ENCODE measurements at places on chromosomes 12 and 14.

DNA sequence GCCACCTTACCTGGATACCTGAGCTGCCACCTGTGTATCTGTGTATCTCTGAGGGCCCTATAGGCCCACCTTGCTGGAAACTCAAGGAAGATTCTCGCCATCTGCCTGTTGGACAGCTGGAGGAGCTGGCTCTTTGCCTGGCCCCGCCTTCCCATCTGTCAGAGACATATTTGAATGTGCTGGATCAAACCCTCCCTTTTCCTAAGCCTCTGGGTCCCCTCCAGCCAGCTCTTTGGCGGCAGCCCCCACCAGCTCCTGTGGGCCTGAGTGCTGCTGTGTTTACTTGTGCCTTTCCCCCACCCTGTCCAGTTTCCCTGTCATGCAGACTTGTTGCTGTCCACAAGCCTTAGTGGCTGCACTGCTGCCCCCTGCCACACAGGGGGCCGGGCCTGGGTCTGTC, 55.9 kb upstream of the SRSF5 start:
- DNase-seq: no peak

- no peak for DNase-seq
Measured at GRCh38 chr14:69048456-69048855, 69.4 kb upstream of the ACTN1 start.

GRCh38 chr12:111785651-111786050, 18.9 kb downstream of the ALDH2 start:
- no peak for DNase-seq

- no peak for DNase-seq
Measured at GRCh38 chr12:87856-88255, 21.3 kb downstream of the IQSEC3 start.

DNA sequence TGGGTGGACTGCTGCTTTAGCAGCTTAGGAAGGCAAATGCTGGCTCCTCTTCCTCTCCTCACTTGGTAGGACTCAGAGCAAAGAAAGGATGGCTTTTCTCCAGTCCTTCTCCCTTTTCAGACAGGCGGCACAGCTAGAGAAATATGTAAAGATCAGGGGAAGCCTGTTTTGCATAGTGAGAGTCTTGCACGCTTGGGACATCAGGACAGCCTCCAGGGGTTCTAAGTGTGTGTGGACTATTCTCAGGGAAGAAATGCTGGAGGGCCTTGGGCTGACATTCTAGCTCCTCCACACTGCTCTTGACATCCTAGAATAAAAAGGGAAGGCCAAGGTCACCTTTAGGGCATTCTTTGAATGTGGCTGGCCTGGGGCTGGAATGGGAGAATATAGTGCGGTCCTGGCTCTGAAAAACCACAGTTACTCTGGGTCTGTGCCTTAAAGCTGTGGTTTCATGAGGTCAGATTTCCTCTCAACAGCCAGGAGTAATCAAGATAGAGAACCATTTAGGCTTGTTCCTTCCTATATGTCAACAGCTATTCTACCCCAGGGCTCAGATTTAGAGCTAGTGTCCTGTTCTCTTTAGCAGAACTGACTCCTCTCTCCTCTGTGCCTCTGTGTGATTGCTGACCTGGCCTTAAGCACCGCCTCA, 24.3 kb downstream of the CMA1 start:
- no peak for DNase-seq

- no peak for DNase-seq
Measured at GRCh38 chr14:68482772-68483395, 310.0 kb downstream of the ZFP36L1 start.

GRCh38 chr14:103206836-103207387, 83.7 kb downstream of the TNFAIP2 start:
- no peak for DNase-seq

DNA sequence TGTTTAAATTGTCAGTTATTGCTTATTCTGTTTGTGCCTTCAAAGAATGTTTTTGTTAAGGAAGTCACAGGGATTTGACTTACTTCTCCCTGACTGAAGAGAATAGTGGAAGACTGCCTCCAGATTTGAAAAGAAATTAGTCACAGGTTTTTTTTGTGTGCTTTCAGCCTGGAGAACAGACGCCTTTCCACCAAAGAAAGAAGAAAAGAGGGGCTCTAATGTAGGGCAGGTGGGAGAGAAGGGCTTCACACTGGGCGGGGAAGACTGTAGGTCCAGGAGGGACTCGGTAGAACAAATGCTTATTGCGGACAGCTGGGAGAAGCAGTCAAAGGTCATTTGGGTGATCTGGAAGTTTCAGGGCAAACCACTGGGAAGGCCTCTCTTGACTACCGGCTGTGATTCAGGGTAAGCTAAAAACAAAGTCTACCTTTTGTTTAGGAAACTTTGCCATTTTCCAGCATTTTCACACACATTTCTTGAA, 76.8 kb downstream of the SAMD4A start:
- no peak for DNase-seq

DNA sequence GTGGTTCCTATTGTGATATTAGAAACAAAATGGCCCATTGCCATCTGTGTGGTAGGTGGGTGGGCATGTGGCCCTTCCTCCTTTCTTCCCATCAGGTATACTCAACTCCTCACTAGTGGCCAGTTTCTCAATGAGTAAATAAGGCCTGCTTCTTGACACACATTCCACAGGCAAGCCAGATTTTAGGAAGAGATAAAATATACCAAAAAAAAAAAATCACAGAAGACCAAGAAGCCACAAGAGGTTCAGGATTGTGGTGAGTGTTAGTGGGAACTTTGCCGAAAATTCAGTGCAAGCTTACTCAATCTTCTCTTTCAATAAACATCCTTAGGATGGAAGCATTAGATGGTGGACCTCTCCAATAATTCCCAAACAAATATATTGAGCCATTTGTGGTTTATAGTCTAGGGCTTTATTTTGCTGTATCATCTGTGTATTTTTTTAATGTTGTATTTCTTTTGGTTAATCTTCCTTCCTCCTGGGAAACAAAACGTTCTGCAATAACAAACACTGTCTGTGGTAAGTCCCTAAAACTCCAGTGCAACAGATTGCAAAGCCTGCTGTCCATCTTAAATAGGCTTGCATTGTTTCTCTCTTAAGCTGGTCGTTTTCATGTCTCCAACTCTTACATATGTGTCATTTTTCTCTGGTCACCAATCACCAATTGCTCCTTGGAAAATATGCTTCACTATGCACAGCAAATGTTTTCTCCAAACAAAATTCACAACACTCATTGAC, 289.9 kb upstream of the KITLG start:
- no peak for DNase-seq

DNA sequence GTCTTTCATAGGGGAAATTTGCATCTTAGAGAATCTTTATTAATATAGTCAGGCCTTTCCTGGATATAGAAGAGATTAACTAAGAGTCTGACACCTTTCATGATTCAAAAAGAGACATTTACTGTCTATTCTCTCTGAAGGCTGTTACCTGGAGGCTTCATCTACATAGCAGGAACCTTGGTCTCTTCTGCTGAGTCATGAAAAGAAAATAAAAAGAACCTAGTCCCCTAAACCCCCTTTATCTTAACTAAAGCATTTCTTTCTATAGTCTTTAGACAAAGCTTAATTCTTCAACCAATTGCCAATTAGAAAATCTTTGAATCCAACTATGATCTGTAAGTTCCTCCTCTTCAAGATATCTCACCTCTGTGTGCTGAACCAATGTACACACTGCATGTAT, 33.1 kb downstream of the RPS29 start:
- no peak for DNase-seq

DNA sequence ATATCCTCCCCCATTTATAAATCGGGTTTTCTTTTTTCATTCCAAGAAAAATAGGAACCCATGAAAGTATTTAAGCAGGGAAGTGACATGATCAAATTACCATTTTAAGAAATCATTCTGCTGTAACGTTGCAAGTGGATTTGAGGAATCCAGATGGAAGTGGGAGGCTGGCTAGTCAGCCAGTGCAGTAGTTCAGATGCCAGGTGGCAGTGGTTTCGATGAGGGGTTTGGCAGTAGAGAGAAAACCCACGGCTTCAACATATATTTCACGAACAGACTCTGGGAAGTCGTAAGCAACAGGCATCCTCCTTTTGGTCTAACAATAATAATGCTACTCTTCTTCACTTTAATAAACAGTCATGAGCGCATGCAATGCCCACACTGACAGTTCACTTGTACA, 25.0 kb downstream of the PDZRN4 start:
- DNase-seq: no peak

DNA sequence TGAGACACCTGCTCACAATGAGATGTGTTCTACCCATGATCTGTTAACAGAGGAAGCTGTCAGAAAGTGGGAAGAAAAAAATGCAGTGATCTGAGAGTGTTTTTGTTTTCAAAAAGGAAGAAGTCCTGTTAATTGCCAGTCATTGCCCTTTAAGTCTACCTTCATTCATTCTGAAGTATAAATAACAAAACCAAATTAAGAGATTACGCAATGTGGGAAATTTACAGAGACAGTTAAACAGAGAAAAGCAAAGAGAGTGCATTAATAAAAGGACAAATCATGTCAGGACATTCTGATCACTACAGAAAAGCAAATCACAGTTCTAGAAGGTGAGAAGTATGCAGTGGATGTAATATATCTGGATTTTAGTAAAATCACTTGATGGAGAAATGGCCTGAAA, 154.2 kb downstream of the NRXN3 start:
- DNase-seq: no peak

DNA sequence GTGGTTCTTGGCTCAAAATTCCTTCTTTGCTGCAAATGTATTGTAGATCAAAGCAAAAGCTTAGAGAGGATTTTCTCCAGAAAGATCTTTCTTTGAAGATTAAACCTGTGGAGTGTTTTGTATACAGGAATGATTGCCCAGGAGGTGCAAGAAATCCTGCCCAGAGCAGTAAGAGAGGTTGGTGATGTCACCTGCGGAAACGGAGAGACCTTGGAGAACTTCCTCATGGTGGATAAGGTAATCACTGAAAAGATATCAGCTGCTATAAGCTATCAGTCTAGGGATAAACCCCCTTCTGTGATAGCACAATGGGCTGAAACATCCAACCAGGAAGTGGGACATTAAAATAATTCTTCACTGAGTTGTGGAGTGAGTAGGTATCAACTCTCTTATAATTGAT, 85.7 kb downstream of the MYRFL start:
- DNase-seq: no peak

DNA sequence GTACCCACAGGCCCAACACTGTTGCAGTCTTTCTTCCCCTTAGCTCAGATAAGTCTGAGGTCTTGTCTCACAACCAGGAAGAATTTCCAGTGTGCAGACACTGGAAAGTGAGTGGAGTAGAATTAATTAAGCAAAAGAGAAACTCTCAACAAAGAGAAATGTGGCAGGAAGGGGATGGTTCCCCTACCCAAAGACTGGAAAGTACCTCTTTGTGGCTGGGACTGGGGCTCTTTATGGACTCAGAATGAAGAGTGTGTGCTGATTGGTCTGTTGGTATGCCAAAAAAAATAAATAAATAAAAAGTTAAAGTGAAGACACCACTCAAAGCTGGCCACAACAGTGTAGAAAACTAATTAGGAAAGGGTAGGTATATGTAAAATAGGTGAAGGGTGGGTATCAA, 26.4 kb downstream of the GLIPR1L1 start:
- DNase-seq: no peak

GRCh38 chr12:94262228-94263010, 114.0 kb downstream of the PLXNC1 start:
- peak; percentile 67 for DNase-seq

- no peak for DNase-seq
Measured at GRCh38 chr12:86719381-86719780, 463.2 kb upstream of the MGAT4C start.

GRCh38 chr14:99575043-99576023, 28.7 kb downstream of the CCDC85C start:
- no peak for DNase-seq

- no peak for DNase-seq
Measured at GRCh38 chr12:93380480-93381121, 2.9 kb downstream of the NUDT4 start.

DNA sequence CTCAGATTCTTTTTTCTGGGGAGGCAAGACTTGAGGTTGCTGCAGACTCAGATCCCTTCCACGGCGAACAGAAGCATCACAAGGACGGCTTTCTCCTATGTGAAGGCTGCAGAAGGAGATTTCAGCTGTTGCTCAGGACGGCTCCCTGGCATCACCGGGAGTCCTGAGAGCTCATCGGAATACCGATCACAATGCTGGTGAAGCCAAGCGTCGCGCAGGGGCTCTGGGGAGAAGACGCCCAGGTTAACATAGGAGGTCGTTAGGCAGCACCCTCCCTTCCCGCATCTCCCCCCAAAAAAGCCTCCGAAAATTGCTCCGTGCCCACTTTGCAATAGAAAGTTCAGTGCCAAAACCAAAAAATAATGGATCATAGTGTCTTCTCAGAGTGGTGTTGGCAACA, 127.2 kb upstream of the TMEM132D start:
- no peak for DNase-seq

- no peak for DNase-seq
Measured at GRCh38 chr12:85829391-85829790, 6.8 kb downstream of the RASSF9 start.

- no peak for DNase-seq
Measured at GRCh38 chr14:103178521-103178920, 55.3 kb downstream of the TNFAIP2 start.

DNA sequence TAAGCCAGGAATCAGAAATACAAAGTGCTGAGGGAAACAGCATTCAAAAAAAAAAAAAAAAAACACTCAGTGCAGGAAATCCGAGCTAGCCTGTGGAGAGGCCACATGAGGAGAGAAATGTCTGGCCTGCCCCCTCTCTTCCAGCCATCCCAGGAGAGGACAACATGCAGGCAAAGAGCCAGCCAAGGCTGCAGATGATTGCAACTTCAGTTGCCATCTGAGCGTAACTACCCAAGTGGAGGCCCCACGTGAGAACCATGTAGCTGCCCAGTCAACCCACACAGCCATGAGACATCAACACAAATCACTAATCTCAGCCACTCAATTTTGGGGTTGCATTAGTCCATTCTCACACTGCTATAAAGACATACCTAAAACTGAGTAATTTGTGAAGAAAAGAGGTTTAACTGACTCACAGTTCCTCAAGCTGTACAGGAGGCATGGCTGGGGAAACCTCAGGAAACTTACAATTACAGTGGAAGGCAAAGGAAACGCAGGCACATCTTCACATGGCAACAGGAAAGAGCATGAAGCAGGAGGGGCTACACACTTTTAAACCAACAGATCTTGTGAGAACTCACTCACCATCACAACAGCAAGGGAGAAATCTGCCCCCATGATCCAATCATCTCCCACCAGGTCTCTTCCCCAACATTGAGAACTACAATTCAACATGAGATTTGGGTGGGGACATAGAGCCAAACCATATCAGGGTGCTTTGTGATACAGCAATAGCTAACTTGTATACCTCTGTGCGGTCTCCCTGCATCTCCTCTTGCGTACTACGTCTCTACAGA, 161.1 kb downstream of the PIWIL1 start:
- no peak for DNase-seq

- no peak for DNase-seq
Measured at GRCh38 chr12:59911516-59911915, 315.7 kb downstream of the SLC16A7 start.
